ENCODE measurements at places on chromosomes 4 and X. TPM values are rescaled to one million over a fixed set of nuclear protein-coding genes. Genes with fewer than 3 reads are reported as not detected.

GRCh38 chrX:638482-639131 is 8.0 kb downstream of the SHOX start:
- no peak for DNase-seq
- no peak overlapping the region for H3K4me3 ChIP-seq
- H3K4me1 ChIP-seq: no peaks in the 10 kb centered on the region
- no peaks in the 10 kb centered on the region for H3K36me3 ChIP-seq

GRCh38 chr4:144399927-144400326 is 246.0 kb upstream of the HHIP start:
- H3K4me1 ChIP-seq: no peaks in the 10 kb centered on the region
- no peak for DNase-seq
- no peak overlapping the region for H3K4me3 ChIP-seq
- no peaks in the 10 kb centered on the region for H3K27me3 ChIP-seq
- H3K36me3 ChIP-seq: no peaks in the 10 kb centered on the region

DNA sequence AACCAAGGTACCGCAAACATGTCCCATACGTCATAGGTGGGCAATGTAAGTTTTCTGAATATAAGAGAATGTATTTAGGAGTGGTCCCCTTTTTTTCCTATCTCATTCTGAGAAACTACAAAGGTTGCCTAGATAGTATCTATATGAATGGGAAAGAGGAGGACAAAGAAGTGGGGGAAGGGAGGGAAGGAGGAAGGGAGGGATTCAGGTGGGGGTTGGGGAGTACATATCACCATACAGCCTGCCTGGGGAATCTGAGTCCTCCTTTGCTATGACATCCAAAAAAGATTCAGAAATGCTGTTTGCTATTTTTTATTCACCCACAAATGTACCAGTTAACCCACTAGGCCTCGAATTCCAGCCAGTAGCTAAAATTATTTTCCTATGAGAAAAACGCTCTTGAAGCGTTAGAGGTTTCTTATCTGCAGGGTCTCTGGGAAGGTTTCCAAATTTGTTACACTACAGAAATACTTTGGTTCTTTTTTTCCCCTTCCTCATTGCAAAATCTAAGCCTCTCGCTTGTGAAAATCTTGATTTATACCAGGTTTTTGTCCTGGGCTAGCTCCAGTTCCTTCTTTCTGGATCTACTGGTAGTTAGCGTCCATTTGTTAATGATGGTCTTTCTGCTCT is 212.9 kb downstream of the NSUN7 start:
- no peak overlapping the region for H3K4me3 ChIP-seq
- H3K4me1 ChIP-seq: no peaks in the 10 kb centered on the region
- no peak for DNase-seq
- no peak overlapping the region for H3K27ac ChIP-seq

DNA sequence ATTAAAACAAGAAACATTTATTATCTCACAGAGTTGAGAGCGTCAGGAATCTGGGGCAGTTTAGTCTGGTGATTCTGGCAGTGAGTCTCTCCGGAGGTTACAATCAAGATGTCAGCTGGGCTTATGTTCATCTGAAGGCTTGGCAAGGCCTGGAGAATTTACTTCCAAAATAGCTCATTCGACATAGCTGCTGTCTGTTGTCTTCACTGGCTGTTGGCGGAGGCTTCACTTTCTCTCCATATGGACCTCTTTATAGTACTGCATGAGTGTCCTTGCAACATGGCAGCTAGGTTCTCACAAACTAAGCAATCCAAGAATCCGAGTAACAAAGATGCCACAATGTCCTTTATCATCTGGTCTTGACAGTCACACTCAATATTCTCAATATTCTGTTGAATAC is 70.2 kb upstream of the ADGRL3 start:
- DNase-seq: no peak
- no peaks in the 10 kb centered on the region for H3K27me3 ChIP-seq
- no peak overlapping the region for H3K4me3 ChIP-seq
- H3K27ac ChIP-seq: no peak overlapping the region

DNA sequence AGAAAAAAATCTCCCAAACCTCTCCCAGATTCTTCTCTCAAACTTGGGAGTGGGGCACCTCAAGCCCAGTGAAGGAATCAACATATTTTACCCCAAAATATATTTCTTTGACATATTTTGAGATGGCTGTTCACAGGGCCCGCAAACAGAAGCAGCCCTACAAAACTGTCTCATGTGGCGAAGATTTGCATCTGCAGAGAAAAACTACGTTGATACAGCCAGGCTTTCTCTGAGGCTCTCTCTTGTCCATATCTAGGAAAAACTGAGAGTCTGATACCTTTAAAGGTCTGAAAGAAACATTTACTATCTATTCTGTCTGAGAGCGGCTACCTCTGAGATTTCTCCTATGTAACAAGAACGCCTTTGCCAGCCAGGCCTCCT is 23.3 kb upstream of the TMSB4X start:
- H3K27ac ChIP-seq: peak overlapping the region; percentile 97
- no peak for DNase-seq
- H3K27me3 ChIP-seq: no peaks in the 10 kb centered on the region
- H3K36me3 ChIP-seq: no peaks in the 10 kb centered on the region
- peak overlapping the region; percentile 53 for H3K4me3 ChIP-seq

GRCh38 chr4:70838666-70839588 is 763 bp downstream of the GRSF1 start:
- peak overlapping the region; percentile 85 for H3K27ac ChIP-seq
- H3K4me3 ChIP-seq: peak overlapping the region; percentile 85
- H3K27me3 ChIP-seq: no peaks in the 10 kb centered on the region
- no peak for DNase-seq

- no peaks in the 10 kb centered on the region for H3K4me1 ChIP-seq
- no peak for DNase-seq
- H3K4me3 ChIP-seq: no peak overlapping the region
- H3K27me3 ChIP-seq: no peaks in the 10 kb centered on the region
- no peaks in the 10 kb centered on the region for H3K36me3 ChIP-seq
These were observed 35.9 kb downstream of the NAP1L5 start for GRCh38 chr4:88661739-88662138.

DNA sequence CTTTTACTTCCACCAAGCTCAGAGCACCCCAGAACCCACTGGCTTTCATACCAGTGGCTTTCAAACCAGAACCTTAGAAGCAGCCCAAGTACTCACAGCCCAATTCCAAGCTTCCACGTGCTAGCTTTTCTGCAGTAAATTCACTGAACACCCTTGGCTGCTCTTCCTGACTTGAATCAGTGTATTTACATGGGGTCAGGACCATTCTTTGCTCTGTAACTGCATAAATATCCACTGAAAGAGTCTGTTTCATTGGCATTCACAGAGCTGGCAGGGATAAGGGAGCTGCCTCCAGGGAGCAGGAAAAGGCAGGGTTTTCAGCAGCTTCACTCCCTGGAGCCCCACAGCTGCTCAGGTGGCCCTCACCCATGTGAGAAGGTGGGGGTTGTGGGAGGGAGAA is 43.8 kb downstream of the RAI2 start:
- no peaks in the 10 kb centered on the region for H3K27me3 ChIP-seq
- H3K4me1 ChIP-seq: no peaks in the 10 kb centered on the region
- no peak overlapping the region for H3K4me3 ChIP-seq

Gene RWDD4
- total RNA-seq: 18.6 TPM

Gene CT45A3
- total RNA-seq: not detected

GRCh38 chrX:48920718-48921104 is 1.9 kb upstream of the PIM2 start:
- no peak overlapping the region for H3K4me3 ChIP-seq
- peak overlapping the region; percentile 51 for H3K27ac ChIP-seq
- peaks cover 3% of the 10 kb centered on the region for H3K36me3 ChIP-seq
- H3K27me3 ChIP-seq: no peaks in the 10 kb centered on the region
- H3K4me1 ChIP-seq: peaks cover 9% of the 10 kb centered on the region

Data from GM12878 (cell line).